ENCODE measurements at places on chromosomes 2 and 18. TPM values are rescaled to one million over a fixed set of nuclear protein-coding genes. Genes with fewer than 3 reads are reported as not detected.

Gene TMEM17
- polyA plus RNA-seq = 6.8 TPM

Gene ZC3H8
- polyA plus RNA-seq = 28.7 TPM

Gene ADRA2B
- 4.4 TPM for polyA plus RNA-seq

Gene ABCB11
- 0.10 TPM for polyA plus RNA-seq

Gene KLHL30
- polyA plus RNA-seq = 0.40 TPM

Gene CRYGD
- polyA plus RNA-seq = not detected

Gene HOXD4
- polyA plus RNA-seq = 60.4 TPM

Gene CIAO1
- polyA plus RNA-seq = 83.6 TPM

Gene TDRD15
- polyA plus RNA-seq = not detected

Gene IER3IP1
- 36.3 TPM for polyA plus RNA-seq

Gene CBLN2
- polyA plus RNA-seq = 16.4 TPM

Gene TMEM247
- not detected for polyA plus RNA-seq

Gene TNFAIP6
- polyA plus RNA-seq = 1.4 TPM

Gene NT5DC4
- 0.83 TPM for polyA plus RNA-seq

Gene LRATD1
- 21.1 TPM for polyA plus RNA-seq

Gene SLC5A7
- 1.3 TPM for polyA plus RNA-seq

Gene CCL20
- 0.48 TPM for polyA plus RNA-seq

Gene POTEC
- 0.03 TPM for polyA plus RNA-seq

Gene LYPD6B
- polyA plus RNA-seq = 37.2 TPM

Gene AKAIN1
- not detected for polyA plus RNA-seq

Gene MEP1B
- polyA plus RNA-seq = 0.18 TPM

Gene ST6GAL2
- 24.7 TPM for polyA plus RNA-seq

Gene KCNE4
- polyA plus RNA-seq = 16.9 TPM

Gene CYP26B1
- polyA plus RNA-seq = 13.8 TPM

Gene CAPN14
- polyA plus RNA-seq = 0.13 TPM

Gene EMX1
- 37.9 TPM for polyA plus RNA-seq

Gene FOXI3
- polyA plus RNA-seq = 0.22 TPM

Gene DAPL1
- 37.6 TPM for polyA plus RNA-seq

Gene RBM43
- polyA plus RNA-seq = 15.8 TPM

Gene GCG
- polyA plus RNA-seq = not detected

Gene CD28
- 1.9 TPM for polyA plus RNA-seq

Gene RFTN2
- polyA plus RNA-seq = 19.0 TPM

Gene PLCL1
- polyA plus RNA-seq = 16.8 TPM

Gene CYP1B1
- 106 TPM for polyA plus RNA-seq

Gene CCDC150
- 33.5 TPM for polyA plus RNA-seq

Gene PARD6G
- polyA plus RNA-seq = 31.3 TPM

Gene CNGA3
- polyA plus RNA-seq = not detected

Gene SPC25
- polyA plus RNA-seq = 28.9 TPM

All from left kidney (tissue), 8 donors.